Left forelimb (tissue), 1 donor: ENCODE measurements at places on chromosomes 2 and 18.

- no peak for DNase-seq
These were observed 101.7 kb upstream of the LGALSL start for GRCh38 chr2:64352292-64352691.

GRCh38 chr2:120658042-120658769, 77.5 kb upstream of the GLI2 start:
- DNase-seq = peak; percentile 56

- no peak for DNase-seq
These were observed 147.9 kb downstream of the TNS1 start for GRCh38 chr2:217854684-217855420.

DNA sequence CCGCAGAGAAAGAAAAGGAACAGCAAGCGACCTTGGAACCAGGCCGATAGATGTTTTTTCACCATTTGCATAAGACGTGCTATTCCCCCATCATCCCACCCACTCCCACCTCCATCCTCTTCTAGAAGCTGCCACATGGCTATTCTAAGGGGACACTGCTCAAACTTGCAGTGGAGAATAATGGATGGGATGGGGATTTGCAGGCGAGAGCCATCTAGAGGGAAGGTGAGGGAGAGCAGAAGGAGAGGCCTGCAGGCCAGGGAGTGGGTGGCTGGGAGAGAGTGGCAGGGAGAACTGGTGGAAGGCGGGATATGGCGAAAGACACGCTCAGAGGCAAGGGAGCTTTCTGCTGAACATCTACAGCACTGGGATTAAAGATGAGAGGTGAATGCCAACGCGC, 84.9 kb downstream of the MAPK4 start:
- no peak for DNase-seq

GRCh38 chr18:10121786-10122515, 208.1 kb downstream of the VAPA start:
- DNase-seq = no peak

DNA sequence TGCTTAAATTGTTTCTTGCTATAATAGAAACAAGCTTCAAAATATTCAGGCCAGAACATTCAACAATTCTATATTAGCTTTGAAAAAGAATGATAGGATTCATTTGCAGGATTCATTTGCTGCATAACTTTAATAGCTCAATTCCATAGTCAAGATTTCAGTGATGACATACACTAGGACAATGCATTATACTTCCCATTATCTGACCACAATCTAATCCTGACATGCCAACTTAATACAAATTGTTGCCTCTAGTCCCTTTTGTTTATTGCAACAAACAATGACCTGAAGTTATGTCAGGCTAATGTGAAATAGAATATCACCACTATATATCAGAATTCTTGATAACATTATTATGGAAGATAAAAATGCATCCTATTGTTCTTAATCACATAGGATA, 169.4 kb downstream of the DNAH7 start:
- DNase-seq = no peak

- no peak for DNase-seq
These were observed 807.5 kb downstream of the MBD2 start for GRCh38 chr18:53417003-53417402.

- DNase-seq = no peak
These were observed 53.6 kb upstream of the CAB39 start for GRCh38 chr2:230658877-230659652.

GRCh38 chr2:75705921-75706320, 4.8 kb downstream of the GCFC2 start:
- no peak for DNase-seq

DNA sequence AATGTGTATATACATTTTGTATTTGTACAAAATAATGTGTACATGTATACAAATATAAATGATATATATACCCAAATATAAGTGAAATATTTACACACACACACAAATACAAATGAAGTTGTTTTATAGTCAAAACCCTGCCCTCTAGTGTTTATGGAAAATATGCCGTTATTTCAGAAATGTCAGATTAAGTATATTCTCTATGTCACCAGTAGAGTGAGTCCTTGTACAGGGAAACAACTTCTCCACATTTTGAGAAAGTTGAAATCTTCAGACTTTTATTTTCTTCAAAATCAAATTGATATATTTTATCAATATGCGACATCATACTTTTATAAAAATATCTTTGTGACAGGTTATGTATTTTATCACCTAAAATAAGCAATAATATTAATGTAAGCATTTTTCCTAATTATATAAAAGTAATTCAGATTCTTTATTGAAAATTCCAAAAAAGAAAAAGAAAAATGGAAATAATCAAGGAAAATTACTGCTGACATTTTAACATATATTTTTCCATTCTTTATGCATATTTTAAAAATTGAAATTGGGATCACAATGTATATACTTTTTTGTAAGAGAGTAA, 22.4 kb downstream of the ARL6IP6 start:
- no peak for DNase-seq
